ENCODE measurements at places on chromosomes 12 and 14.

- DNase-seq = peak; percentile 77
Observed at GRCh38 chr12:6946033-6946919, 2.5 kb downstream of the C12orf57 start.

DNA sequence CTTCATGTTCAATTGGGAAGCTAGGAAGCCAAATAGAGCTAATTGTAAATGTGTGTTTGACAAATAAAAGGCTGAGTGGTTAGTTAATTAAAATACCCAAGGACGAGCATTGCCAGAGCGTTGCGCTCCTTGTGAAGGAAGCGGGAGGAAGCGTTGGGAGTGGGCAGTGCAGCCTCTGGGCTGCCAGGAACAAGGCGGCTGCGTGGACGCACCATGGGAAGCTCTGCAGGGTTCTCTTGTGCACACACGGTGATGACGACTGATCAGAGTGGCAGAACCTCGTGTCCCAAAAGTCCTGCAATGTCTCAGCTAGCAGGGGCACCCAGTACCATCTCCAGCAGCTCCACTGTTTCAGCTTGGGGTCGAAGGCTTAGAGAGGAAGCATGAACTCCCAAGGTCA, 546.6 kb upstream of the TMEM132C start:
- no peak for DNase-seq

DNA sequence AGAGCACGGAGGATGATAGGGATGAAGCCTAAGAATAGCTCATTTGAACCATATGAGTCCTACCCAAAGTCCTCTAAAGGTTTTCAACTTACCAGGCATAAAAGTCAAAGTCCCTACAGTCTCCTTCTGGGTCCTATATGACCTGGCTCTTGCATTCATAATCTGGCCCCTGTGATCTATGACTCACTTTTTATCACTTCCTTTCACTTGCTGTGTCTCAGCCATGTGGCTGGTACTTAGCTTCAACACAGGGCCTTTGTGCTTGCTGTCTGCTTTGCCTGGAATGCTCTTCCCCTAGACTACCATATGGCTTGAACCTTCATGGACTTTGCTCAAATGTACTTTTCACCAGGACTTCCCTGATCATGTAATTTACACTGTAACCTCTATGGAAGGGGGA, 137.6 kb upstream of the TMTC1 start:
- DNase-seq = no peak

DNA sequence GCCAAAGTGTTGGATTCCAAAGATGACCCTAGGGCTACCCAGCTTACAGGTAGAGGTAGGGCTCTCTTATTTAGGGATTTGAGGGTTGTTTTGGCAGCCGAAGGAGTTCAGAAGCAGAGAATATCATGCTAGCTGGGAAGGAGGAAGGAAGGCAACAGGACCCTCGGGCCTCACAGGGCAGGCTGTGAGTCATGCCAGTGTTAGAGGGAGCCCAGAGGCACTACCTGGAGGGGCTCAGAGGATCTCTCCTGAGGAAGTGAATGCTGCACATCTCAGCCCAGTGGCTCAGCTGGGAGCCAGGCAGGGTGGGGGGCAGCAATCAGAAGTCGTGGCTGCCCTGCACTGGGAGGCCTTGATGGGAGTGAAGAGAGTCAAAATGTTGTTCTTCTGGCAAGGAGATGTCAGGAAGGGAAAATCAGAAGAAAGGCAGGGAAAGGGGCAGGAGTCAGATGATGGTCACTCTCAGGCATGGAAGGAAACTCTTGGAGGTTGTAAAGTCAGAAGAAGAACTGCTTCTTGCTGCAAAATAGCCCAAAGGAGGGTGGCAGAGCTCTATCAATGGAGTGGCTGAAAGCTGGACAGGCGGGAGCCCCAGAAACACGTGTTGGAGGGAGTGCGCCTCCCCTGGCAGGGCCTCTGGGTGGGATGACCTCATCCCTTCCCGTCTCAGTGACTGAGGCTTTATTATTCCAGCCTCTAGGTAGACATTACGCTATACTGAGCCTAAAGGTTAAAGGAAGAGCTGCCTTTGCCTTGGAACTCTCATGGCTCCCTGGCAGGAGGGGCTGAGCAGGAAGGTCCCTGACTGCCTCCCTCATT, 141.3 kb downstream of the SMOC1 start:
- no peak for DNase-seq

- no peak for DNase-seq
Observed at GRCh38 chr12:59603754-59604153, 7.9 kb downstream of the SLC16A7 start.

DNA sequence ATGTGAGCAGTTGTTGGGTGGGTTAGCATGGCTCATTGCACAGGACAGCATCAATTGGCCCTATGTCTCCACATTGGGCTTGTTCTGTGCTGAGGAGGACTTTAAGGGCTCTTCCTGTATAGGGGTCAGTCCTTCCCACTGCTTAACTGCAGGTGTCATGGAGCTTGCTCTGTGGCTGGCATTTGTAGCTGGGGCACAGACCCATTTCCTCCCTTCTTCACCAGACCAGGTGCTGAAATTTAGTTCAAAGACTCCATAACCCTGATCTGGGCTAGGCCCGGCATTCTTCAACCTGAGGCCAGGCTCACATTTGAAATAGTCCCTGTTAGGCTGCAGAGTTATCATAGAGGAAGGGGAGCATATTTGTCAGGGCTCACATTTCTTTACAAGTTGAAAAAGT, 12.8 kb downstream of the CHST11 start:
- DNase-seq = no peak

DNA sequence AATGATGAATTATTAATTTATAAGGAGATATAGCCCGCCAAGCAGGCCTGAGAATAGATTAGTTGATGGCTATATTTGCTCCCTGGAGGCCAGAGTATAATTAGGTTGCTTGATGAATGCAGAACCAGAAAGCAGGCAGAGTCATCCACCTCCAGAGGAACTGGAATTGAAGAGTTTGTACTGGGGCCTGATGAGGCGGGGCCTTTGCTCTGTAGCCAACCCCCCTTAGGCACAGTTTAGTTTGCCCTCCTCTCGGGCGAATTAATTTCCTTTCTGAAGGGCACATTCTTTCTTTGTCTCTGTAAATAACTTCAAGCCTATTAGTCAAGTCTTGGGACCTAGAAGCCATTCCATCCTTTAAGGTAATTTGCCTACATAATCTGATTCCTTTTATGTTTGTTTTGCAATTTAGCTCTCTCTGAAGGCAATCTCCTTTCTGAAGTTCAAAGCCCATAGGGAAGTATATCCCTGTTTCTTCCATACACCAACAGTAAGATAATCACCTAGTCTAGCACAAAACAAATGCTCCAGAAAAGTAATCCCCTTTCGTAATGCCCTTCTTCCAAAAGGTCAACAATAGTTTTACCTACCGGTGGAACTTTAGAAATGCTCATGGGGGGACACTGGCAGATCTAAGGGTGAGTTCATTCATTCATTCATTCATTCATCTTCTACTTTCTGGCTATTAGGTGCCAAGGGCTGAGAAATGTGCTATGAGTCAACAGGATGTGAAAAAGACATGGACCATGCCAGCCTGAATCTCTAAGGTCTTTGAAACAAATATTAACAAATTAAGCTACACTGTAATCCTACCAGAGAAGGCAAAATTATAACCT, 84.8 kb upstream of the NUDT4 start:
- DNase-seq = no peak

GRCh38 chr14:70005281-70005805, 126.1 kb downstream of the SMOC1 start:
- DNase-seq = no peak

DNA sequence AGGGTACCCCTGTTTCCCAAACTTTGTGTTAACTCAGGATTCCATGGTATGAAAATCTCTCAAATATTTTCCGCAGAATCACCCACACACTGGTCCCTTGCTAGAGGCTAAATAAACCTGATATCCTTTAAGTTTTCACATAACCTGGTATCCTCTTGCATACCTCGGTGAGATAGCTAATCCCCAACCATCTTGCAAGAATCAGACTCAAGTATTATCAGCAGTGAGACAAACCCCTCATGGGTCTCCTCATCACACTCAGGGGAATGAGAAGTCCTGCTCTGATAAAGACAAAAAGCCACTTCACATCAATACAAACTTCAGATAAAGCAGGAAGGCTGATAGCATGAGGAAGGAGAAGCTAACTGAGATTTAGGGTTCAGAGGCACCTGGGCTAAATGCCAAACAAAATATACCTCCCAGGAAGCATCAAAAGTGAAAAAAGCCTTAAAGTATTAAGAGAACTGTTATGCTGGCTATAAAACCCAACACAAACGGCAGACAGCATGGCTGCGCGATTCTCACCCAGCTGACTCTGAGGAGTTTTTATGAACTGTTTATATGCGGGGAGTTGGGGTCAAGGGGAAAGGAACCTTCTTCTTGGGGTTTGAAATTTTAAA, 96.5 kb downstream of the FOXN3 start:
- no peak for DNase-seq

GRCh38 chr12:79775355-79776027, 84.7 kb upstream of the PAWR start:
- DNase-seq = no peak

- DNase-seq = no peak
Observed at GRCh38 chr12:51323966-51324895, at the start of gene BIN2. BIN2 (minus strand) TSS chr12:51324174; CDS start chr12:51324102, 72 bp downstream.

GRCh38 chr14:64769096-64770020, 65.1 kb downstream of the PLEKHG3 start:
- DNase-seq = no peak

- DNase-seq = peak; percentile 92
Observed at GRCh38 chr14:75982266-75983018, 647 bp upstream of the TGFB3 start.

DNA sequence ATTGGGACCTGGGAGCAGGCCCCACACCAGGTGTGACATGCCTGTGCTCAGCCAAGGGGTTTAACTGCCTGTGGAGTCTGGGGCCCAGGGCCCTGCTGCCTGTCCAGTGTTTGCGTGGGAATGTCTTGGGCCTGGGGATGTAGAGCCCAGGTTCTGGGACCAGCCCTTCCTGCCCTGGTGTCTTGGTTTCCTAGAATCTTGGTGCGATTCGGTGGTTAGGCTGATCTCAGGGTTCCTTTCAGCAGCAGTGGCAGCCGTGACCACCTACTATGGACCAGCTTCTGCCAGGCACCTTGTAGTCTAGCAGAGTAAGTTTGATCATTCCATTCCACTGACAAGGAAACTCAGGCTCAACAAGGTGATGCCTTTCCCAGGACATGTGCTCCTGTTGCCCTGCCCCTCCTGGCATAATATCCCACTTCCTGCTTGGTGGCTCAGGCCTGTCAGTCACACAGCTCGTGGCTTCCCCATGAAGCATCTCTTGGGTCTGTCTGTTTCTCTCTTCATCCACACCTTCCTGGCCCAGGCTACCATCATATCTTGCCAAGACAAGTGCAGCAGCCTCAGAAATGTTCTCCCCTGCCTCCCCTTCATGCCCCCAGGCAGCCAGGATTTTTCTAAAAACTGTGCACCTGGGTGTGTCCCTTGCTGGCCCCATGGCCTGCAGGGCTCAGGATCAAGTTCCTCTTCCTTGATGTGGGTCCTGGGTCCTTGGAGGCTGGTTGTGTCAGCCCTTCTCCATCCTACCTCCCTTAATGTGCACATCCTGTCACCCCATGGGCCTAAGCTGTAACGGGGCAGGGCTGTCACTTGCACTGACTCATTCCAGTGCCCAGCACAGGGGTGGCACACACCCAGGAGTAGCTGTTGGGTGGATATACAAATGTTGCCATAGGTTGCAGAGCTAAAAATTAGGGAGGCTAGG, 101.6 kb downstream of the SLC25A47 start:
- DNase-seq = no peak

DNA sequence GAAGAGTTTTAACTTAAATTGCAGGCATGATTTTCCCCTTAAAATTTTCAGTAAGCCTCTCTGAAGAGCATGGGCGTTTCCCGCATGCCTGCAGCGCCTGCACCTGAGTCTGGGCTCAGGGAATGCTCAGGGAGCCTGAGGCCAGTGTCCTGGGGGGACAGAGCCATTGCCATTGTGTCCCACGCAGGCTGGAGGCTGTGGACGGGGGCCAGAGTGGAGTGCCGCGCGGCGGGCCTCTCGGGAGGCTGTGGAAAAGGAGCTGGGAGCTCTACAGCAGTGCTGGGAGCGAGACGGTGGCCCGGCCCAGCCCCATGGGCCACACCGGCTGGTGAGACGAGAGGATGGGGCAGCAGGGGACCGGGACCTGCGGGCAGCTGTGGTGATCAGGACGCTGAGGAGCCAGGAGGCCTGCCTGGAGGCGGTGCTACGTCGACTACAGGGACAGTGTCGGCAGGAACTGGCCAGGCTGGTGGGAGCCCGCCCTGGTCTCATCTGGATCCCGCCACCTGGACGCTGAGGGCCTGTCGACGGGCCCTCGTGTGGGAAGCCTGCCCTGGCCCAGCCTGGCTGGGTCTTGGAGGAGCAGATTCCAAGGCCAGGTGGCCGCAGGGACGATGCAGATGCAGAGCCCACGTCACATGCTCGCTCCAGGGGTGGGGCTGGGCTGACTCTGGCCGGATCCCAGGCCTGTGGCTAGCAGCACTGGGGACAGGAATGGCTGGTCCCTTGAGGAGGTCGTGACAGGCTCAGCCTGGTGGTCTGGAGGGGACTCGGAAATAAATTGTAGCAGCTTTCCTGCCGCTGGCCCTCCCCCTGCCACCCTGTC, 7.6 kb downstream of the TEDC1 start:
- no peak for DNase-seq

DNA sequence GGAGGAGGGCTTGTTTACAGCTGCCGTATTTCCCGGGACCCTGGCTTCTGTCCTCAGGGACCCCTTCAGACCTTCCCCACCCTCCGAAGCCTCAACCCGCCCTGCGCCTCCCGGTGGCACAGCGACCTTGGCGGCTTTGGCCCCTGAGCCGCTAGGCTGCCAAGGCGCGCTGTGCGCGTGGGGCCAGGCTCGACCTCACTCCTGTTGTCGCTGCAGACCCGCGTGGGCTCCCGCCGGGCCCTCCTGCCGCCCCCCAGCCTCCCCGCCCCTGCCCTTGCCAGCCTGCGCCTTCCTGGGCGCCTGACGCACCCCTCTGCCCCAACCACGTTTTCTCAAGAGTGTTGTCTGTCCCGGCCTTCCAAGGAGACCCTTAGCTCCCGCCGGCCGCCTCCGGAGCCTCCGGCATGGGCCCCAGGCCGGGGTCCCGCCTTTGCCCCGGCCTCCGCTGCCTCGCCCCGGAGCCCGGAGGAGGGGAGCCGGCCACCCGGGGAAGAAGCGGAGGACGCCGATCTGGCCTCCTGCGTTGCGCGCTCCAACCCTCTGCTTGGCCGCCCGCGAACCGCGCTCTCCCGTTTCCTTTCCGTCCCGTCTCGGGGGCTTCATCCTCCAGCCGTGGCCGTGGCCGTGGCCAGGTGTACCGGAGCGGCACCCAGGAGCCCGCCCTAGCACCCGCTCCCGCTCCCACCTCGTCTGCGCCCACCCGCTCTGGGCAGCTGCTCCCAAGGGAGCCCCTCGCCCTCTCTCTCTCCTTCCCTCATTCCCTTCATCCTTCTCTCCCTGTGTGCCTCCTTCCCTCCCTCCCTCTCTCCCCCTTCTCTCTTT, 19.9 kb downstream of the PPP2R5C start:
- no peak for DNase-seq

All from right lung (tissue), 10 donors.